ENCODE measurements at places on chromosomes 7 and 10.

DNA sequence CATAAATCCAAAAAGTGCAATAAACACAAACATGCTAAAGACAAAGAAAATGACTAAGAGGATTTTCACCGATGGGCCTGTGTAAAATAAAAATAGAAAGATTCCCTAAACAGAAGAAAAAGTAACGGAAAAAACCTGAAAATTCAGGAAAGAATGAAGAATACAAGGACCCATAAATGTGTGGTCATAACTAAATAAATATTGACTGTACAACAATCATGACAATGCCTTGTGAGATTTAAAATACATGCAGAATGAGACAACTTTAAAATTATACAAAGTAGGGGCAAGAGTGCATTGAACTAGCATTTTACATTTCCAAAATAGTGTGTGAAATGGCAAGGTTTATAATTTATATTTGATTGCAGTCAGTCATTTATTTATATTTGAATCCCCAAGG lies 409.1 kb upstream of the ANKRD30A start:
- no peak for DNase-seq

DNA sequence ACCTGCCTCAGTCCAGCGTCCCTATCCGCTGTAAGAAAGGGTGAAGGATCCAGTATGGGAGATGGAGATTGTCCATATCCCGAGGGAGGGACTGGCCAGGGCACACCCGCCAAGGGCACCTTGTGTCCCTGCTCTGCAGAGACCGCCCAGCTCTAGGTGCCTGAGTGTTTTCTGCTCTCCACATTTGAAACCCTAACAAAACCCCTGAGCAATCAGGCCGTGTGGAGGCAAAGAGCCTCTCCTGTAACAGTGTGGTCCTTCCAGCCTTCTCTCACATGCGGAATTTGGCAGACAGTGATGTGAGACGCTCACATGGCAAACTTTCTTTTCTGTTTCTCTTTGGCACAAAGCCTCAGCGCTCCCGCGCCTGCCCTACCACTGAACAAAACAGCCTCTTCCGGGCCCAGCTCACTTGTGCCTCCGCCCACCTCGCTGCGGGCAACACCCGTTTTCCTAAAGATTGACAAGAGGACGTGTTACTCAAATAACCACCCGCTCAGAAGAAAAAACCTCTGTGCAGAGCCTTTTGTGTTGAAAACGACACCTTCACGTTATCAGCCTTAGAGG lies 514.8 kb downstream of the DNAJB6 start:
- peak; percentile 48 for DNase-seq

GRCh38 chr10:70169649-70170364 lies 507 bp downstream of the SAR1A start:
- no peak for DNase-seq

- no peak for DNase-seq
Observed at GRCh38 chr7:17680026-17680425, 260.3 kb downstream of the SNX13 start.

DNA sequence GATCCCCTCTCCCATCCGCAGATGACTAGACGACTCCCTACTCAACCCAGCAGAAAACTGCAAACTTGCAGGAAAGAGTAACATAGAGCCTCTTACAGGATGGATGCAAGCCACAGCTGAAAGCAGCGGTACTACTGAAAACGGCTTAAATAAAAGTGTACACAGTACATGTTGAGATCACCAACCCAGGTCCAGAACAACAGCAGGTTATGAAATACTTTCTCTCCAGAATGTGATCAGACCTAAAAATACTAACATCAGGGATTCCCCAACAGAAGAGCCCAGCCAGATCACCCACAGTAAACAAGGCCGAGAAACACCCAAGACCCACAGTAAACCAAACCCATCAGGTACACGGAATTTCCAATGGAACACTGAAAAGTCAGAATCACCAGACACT lies 13.2 kb downstream of the ATE1 start:
- DNase-seq, result no peak

GRCh38 chr10:52525761-52526160 lies 211.7 kb downstream of the DKK1 start:
- no peak for DNase-seq

DNA sequence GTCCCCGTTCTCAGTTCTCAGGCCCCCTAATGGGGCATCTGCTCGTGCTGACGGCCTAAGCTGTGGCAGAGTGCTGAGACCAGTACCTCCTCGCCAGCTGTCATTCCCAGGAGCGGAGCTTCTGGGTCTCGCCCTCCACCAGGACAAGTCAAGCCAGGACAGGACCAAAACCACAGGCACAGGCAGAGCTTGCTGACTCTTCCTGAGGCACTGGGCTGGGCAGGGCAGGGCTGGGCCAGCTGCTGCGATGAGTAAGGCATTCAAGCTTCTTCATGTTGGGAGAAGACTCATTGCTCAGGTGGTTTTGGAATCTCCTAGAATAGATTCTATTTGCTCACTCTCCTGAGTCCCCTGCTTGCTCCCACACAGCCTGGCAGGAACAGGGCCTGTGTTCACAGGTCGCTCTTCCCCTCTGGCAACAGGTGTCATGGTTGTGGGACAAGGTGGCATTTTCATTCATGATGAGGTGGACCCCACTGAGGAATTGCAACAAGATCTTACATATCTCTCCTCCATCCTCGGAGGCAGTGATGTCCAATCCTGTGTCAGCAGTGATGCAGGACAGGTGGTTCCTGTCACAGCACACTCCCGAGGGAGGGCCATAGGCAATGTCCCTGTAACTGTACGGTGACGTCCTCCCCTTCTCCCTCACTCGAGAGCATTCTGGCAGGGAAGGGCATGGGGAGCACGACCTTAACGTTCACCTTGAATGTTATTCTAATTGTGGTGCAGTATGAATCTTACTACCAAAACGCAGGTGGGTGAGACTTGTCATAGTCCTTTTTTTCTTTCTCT lies 17.0 kb upstream of the SH3PXD2A start:
- no peak for DNase-seq

DNA sequence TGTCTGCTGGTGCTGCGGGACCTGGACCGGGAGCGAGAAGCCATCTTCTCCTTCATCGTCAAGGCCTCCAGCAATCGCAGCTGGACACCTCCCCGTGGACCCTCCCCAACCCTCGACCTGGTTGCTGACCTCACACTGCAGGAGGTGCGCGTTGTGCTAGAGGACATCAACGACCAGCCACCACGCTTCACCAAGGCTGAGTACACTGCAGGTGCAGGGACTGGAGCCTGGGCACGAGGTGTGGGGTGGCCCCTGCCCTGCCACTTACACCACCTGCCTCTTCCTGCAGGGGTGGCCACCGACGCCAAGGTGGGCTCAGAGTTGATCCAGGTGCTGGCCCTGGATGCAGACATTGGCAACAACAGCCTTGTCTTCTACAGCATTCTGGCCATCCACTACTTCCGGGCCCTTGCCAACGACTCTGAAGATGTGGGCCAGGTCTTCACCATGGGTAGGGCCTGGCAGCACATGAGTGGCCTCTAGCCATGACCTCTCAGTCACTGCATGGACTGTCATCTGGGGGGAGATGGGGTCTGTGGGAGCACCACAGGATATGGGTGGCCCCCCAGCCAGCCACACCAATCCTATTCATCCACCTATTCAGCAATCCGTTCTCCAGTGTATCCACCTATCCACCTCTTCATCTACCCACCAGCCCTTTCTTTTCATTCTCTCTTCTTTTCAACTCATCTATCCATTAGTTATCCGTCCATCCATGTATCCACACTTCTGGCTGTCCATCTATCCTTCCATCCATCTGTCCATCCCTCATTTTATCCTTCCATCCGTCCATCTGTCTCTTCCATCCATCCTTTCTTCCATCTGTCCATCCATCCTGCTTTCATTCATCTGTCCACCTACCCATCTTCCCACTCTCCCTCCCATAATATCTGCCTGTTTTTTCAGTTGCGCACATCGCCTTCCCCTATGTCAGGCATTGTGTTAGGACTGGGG lies 34.5 kb upstream of the VSIR start:
- DNase-seq, result no peak

- DNase-seq, result no peak
Observed at GRCh38 chr10:94042001-94042833, 48.5 kb downstream of the PLCE1 start.

GRCh38 chr10:137031-137430 lies 1.8 kb downstream of the ZMYND11 start:
- peak; percentile 22 for DNase-seq

DNA sequence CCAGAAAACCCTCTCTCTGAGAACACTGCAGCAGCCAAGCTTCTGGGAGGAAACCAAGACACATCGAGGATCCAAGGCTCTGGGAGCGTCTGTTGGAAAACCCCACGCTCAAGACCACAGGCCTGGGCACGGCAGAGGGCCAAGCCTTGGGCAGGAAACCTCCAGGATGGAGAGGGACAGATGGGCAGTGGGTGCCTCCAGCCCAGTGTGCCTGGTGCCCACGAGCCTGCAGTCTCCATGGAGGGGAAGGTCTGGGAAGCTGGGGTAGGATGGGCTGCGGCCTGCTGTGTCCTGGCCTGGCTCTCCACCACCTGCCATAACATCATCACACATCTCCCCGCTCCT lies 96.1 kb downstream of the FAM53B start:
- DNase-seq, result no peak

DNA sequence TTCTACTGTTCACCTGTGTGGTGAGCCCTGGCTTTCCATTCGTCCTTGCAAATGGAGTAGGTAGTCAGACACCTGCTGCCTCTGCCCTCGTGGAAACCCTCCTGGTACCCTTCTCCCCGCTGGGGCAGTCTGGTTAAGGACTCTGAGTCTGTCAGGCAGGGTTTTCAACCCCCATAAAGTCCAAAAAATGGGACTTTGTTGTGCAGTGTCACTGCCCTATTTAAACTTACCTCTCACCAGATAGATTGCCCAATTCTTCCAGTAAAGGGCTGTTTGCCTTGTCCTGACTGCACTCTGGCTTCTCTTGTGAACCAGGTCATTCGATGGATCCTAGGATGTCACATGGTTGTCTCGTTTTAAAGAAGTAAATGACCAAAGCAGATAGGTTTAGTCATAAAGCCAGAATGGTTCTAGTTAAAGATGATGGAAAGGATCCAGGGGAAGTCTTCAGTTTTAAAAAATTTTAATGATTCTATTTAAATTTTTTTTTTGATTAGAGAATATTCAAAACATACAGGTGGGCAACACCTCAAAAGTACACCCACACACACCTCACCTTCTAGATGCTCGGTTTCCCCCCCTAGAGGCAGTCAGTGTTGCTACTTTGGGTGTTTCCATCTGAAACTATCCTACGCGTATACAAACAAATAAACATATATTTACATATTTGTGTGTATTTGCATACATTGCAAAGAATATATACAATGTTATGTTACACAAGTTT lies 22.0 kb downstream of the TMEM176B start:
- no peak for DNase-seq

GRCh38 chr10:71075759-71076472 lies 136.5 kb upstream of the UNC5B start:
- DNase-seq, result no peak

DNA sequence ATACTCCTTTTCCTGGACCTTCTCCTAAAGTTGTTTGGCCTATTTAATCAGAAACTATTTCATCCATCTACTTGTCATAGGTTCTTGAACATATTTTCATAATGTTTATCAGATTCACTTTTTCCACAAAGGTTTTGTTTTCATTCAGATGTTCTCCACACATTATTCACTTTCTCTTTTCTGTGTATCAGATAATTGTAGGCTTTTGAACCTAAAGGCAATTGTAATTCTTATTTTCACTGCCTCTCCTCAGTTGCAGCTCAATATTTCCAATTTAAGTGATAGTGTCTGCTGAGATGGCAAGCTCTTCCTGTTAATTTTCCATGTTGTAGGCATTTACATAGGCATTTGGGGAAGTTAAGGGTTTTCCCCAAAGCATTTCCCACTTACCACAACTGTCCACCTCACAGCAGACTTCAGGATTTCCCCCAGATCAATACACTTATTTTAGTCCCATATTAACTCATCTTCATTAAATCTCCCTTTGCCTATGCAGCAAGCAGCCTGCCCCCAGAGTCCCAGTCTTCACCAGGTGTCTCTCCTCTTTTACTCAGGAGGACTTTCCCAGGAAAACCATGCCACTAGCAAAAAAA lies 12.3 kb upstream of the IKZF1 start:
- DNase-seq, result no peak

DNA sequence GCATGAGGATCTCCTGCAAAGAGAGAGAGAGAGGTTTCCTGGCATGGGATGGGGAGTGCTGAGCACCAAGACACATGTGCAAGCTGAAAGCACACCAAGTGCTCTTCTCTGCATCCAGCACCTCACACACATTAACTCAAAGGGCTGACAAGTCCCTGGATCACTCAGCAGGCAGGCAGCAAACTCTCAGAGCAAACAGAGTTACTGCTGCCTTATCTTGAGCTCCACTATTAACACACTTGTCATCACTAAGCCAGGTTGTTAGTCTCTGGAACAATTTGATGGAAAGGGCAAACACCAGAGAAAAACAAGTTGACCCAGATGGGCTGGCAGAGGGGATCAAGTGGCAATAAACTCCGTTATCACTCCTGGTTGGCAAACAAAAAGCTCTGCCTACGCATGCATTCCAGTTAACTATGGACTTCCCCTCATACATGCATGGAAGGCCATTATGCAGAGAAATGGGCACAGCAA lies 349.9 kb downstream of the KCNMA1 start:
- no peak for DNase-seq

GRCh38 chr10:31030260-31030659 lies 1.4 kb downstream of the ZNF438 start:
- DNase-seq, result no peak
